ENCODE measurements at places on chromosomes 13 and 19. TPM values are rescaled to one million over a fixed set of nuclear protein-coding genes. Genes with fewer than 3 reads are reported as not detected.

The ZNF610 gene
- 6.4 TPM for total RNA-seq

The ZNF724 gene
- 56.7 TPM for total RNA-seq

The ZNF223 gene
- total RNA-seq, result 4.3 TPM

The MED26 gene
- total RNA-seq, result 11.4 TPM

The CRX gene
- 0.13 TPM for total RNA-seq

The TSPAN16 gene
- not detected for total RNA-seq

The CBLC gene
- total RNA-seq, result 14.2 TPM

The GPR4 gene
- not detected for total RNA-seq

The ZNF101 gene
- total RNA-seq, result 57.0 TPM

The EID2 gene
- 18.9 TPM for total RNA-seq

The ZNF573 gene
- total RNA-seq, result 17.5 TPM

The RETN gene
- total RNA-seq, result not detected

DNA sequence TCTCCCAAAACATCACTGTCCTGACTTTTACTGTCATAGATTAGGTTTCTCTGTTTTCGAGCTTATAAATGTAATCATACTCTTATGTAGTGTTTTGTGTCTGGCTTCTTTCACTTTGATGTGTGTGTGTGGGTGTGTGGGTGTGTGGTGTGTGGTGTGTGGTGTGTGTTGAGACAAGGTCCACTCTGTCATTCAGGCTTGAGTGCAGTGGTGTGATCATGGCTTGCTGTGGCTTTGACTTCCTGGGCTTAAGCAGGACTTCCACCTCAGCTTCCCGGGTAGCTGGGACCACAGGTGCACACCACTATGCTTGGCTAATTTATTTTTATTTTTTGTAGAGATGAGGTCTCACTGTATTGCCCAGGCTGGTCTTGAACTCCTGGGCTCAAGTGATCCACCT lies 59.6 kb downstream of the PDS5B start:
- no peak for DNase-seq

DNA sequence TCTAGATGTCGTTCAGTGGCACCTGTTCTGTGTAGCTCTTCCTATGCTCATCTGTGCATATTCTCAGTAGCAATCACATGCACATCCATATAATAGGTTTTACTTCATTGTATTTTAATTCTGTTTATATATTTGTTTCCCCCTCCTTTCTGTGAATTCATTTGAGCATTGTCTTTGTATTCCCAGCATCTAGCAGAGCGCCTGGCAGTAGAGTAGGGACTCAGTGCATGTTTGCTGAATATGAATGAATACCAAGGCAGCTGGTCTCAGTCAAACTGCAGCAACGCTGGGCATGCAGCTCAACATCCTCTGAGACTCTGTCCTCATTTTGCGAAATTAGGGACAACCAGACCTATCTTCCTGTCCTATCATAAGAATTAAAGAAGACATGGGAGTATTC lies 330.1 kb downstream of the SPRY2 start:
- no peak for DNase-seq

DNA sequence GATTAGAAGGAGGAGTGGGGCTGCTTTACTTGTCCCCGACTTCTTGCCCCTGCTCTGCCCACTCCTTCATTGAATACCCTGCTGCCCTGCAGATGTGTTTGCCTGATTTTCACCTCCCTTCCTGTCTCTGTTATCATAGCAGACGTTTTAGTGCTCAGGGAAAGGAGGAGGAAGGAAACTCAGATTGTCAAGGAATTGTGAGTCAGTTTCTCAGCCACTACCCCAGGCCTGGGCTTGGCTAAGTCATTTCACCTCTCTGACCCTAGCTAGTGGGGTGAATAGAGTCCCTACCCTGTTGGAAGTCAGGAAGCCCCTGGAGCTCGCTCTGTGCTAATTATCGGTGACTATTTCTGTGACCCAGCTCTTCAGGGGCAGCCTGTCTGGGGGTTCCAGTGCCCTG lies 3.9 kb downstream of the BCKDHA start:
- DNase-seq, result no peak

- peak; percentile 53 for DNase-seq
These were observed 588 bp downstream of the DNASE2 start for GRCh38 chr19:12880551-12881171.

DNA sequence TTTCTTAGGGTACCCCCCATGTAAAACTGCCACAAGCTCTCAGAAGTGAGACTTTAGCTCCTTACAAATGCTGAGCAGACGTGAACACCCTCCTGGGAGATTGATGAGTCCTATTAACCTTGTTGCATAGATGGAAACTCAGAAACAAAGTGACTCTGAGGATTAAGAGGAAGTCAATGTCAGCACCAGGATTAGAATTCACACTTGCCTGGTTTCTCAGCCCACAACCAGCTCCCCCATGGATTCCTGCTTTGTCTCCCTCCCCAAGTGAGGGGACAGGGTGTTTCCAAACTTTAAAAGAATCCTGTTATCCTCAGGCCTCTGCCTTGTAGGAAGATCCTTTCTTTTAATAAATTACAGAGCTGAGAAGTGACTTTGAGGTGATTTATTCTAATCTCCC lies 324.4 kb downstream of the NDFIP2 start:
- DNase-seq, result no peak

- DNase-seq, result no peak
These were observed 462.5 kb upstream of the KLF12 start for GRCh38 chr13:74596691-74597090.

- no peak for DNase-seq
These were observed 251.5 kb upstream of the STARD13 start for GRCh38 chr13:33537026-33537425.

DNA sequence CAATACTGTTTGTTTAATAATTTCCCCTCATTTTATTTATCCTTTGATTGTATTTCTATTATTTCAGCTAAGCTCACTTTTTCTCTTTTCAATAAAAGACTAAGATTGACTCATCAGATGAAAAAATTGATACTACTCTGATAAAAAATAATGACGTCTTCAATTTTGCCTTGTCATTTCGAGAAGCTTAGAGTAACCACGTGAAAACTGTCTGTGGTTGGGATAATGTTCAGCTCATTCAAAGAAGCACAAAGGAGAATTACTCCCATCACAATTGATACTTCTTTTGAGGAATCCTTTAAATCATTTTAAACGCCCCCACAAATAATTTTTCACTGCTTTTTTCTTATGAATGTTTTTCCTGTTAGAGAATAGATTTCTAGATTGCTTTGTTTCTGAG lies 318.7 kb upstream of the SLITRK1 start:
- no peak for DNase-seq

GRCh38 chr19:16075430-16076153 lies 703 bp upstream of the TPM4 start:
- no peak for DNase-seq

- no peak for DNase-seq
These were observed 87.7 kb downstream of the LHFPL6 start for GRCh38 chr13:39515224-39515714.

DNA sequence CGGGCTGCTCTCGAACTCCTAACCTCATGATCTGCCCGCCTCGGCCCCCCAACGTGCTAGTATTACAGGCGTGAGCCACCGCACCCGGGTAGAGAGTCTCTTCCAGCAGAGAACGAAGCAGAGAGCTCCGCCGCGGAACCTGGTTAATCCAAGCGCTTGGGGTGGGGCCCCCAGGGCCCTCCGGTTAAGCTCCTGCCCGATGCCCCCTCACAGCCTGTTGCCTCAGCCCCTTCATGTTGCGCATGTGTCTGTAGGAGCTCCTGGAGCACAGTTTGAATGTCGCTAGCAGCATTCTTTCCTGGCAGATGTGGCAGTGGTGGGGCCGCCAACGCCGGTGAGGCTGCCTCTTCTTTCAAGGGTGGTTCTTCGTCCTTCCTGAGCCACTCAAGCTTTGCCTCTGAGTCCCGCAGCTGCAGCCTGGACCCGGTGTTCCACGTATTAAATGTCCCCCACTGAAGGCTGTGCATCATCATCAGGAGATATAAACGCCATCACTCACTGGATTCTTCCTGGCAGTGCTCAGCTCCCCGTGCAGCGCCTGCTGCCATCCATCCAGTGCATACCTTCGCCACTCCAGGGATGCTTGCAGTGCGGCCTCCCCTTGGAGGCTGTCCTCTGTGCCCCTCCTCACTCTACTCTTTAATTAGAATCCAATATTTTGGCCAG lies 1919.3 kb downstream of the PCDH9 start:
- no peak for DNase-seq

DNA sequence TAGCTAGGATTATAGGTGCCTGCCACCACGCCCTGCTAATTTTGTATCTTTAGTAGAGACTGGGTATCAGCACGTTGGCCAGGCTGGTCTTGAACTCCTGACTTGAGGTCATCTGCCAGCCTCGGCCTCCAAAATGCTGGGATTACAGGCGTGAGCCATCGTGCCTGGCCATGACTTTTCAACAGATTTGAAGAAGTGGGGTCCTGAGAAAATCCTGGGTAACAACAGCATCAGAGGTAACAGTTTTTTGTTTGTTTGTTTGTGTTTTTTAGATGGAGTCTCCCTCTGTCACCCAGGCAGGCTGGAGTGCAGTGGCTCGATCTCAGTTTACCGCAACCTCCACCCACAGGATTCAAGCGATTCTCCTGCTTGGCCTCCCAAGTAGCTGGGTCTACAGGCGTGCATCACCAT lies 3.7 kb downstream of the JUNB start:
- DNase-seq, result no peak

DNA sequence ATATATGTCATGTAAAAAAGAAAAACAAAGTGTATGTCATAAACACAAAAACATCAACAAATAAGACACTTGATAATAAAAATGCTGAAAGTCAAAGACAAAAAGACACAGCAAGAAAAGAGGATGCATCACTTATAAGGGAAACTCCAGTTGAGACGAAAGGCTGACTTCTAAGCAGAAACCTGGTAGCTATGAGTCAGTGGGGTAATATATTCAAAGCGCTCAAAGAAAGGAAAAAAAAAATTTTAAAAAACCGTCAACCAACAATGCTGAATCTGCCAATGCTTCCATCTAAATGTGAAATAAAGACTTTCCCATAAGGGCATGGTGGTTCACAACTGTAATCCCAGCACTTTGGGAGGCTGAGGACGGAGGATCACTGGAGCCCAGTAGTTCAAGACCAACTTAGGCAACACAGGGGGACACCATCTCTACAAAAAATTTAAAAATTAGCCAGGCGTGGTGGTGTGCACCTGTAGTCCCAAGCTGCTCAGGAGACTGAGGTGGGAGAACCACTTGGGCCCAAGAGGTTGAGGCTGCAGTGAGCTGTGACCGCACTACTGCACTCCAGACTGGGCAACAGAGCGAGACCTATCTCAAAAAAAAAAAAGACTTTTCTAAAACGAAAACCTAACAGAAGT lies 24.0 kb downstream of the USP12 start:
- DNase-seq, result no peak

DNA sequence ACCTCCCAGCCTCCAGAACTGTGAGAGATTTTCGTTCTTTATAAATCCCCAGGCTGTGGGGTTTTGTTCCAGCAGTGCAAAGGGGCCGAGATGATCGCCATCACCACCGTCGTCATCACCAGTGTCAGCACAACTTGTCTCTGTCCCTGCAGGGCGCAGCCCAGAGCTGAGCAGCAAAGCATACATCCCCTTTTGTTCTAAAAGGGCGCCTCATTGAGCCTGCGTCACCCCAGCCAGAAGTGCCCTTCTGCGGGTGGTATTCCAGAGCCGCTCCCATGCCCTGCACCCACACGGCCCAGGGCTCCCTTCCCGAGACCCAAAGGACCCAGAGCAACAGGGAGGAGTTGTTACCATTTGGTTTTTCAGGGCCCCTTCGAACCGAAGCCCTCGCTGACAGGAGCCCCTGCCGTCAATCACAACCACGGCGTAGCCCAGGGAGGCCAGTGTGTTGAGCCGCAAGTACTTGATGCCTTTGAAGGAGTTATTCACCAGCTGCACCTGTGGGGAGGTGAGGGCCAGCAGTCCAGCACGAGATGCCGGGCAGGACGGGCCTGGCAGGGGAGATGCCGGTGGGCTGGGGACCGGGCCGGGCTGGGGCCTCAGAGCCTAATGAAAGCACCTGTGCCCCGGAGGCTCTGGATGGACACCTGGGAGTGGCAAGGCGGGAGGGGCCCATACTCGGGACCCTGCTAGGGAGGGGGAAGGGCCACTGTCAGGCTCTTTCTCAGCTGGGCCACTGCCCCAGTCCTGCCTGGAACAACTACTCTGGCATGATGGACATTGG lies 14.4 kb upstream of the MYDGF start:
- DNase-seq, result no peak

- peak; percentile 99 for DNase-seq
These were observed at the start of gene TIMM50 for GRCh38 chr19:39480337-39481228. Gene TIMM50, plus strand, starts transcription at chr19:39480838. Its CDS starts 16 bp downstream, at chr19:39480854.

DNA sequence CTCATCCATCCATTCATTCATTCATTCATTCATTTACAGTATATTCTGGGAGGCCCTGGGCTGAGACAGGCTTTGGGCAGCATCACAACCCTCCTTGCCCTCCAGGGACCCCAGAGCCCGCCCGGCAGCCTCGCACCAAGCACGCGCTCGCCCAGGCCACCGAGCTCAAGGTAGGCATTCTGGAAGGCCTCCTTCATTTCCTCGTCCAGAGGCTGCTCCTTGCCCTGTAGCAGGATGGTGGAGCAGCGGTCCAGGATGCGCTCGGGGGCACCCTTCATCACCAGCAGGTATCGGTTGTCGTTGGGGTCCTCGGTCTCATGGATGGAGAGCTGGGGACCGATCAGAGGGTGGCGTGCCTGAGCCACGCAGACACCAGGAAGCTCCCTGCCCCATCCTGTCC lies 15.6 kb downstream of the ATP1A3 start:
- no peak for DNase-seq

GRCh38 chr13:71621174-71622124 lies 245.6 kb downstream of the DACH1 start:
- DNase-seq, result no peak

DNA sequence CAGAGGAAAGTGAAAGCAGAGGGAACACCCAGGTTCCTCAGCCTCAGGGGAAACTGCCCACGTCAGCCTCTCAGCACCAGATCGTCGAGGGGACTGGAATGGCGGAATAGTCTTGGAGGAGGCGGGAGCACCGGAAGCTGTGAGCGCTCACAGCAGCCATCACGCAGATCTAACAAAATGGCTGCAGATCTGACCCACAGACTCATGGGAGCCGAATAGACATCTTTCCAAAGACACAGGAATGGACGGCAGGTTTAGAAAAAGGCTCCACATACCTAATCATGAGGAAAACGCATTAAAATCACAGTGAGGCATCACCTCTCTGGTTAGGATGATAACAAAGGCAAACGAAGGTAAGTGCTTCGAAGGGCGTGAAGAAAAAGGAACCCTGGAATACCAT lies 11.8 kb upstream of the LILRA2 start:
- DNase-seq, result no peak

GRCh38 chr13:29573190-29573589 lies 22.3 kb downstream of the SLC7A1 start:
- DNase-seq, result no peak

GRCh38 chr13:99376132-99376531 lies 68.9 kb upstream of the GPR183 start:
- DNase-seq, result no peak

Data from H9 (cell line).